ENCODE measurements at places on chromosomes 5 and 9.

- DNase-seq, result peak; percentile 83
These were observed 1.2 kb upstream of the PCSK1 start for GRCh38 chr5:96434201-96434645.

DNA sequence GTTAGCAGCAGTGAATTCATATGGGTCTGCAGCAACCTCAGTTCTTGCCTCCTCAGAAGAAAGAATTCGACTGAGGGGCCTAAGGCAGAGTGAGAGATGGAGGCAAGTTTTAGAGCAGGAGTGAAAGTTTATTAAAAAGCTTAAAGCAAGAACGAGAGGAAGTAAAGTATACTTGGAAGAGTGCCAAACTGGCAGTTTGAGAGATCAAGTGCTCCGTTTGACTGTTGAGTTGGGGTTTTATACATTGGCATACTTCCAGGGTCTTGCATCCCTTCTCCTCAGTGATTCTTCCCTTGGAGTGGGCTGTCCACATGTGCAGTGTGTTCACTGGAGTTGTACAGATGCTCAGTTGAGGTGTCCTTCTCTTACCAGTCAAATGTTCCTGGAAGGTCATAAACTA, 203.6 kb downstream of the SPATA31D1 start:
- peak; percentile 33 for DNase-seq

- DNase-seq, result no peak
These were observed 14.3 kb downstream of the CD180 start for GRCh38 chr5:67182301-67182790.

DNA sequence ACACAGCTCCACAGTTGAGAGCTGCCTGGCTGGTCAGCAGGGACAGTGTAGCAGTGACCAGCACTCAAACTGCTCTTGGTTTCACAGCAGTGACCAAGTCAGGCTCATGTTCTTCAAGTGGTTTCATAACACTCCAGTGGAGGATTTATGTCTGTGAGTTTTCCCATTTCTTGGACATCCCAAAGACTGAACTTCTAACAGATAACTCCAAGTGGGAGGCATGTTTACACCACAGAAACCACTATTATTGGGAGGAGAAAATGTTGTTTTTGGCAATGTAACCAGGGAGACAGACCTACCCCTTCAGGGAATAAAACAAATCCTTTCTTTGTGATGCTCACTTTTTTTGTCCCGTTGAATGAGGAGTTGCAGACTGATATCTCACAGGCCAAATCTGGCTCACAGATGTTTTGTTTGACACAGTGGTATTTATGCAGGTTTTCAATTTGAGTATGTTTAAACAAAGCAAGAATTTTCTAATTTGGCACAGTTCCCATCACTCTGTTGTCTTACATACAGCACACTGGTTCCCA, 141.5 kb downstream of the RMI1 start:
- peak; percentile 79 for DNase-seq

DNA sequence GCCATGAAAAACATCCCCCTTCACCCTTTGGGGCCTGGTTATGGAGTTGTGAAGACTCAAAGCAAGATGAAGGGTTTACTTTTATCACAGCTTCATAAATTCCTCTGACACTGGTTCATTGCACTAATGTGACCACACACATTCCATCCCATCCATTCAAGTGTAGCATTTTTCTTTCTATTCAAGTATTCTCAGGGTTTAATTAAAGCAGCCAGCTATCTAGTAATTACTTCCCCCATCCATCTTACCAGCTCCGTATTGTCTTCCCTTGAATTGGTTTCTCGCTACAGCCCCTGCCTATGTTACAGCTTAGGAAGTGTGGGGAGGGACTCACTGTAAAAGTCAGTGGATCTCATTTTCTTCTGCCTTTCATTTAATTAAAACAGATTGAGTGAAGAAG, 387.0 kb upstream of the RFX3 start:
- DNase-seq, result no peak

DNA sequence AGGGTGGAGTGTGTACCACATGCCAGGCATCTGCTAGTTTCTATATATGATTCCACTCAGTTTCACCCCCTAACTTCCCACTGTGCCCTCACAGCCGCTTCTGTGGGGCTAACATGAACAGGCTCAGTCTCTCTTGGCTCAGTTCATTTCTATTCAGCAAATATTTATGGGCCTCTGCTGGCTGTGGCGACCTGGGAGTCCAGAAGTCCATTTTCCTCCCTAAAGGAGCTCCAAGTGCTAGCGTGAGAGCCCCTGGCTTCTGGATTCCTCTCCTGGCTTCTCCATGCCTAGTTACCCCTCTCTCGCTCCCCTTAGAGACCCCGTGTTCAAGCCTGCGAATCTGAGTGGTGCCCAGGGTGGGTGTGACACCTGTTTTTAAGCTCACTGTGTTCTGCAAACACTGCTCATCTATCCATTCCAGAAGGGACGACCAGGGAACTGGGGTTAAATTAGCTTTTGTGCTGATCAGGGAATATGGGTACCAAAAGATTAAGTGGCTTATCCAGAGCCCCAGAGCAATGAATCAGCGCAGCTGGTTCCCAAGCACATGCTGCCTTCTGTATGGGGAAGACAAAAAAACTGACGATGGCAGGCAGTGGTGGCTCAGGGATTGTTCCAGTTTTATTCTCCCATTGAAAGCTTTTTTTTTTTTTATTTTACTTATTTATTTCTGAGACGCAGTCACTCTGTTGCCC, 57.6 kb downstream of the HMCN2 start:
- no peak for DNase-seq

- no peak for DNase-seq
These were observed 99.0 kb upstream of the SSBP2 start for GRCh38 chr5:81849770-81850367.

DNA sequence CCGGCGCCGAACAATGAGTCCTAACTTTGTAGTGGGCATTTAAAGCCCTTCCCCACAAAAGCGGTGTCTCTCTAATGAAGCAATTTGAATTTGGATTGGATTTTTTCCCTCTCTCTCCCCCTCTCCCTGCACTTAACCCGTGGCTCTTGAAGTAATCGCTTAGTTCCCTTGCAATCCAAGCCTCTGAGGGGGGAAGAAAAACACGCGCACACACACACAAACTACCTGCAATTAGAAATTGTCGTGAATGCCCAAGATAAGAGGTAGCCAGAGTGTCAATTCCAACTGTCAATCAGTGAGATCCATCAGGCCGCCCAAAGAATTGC, 1.2 kb downstream of the LHX6 start:
- peak; percentile 53 for DNase-seq

- DNase-seq, result no peak
These were observed 852.2 kb downstream of the EFNA5 start for GRCh38 chr5:106818552-106818951.

DNA sequence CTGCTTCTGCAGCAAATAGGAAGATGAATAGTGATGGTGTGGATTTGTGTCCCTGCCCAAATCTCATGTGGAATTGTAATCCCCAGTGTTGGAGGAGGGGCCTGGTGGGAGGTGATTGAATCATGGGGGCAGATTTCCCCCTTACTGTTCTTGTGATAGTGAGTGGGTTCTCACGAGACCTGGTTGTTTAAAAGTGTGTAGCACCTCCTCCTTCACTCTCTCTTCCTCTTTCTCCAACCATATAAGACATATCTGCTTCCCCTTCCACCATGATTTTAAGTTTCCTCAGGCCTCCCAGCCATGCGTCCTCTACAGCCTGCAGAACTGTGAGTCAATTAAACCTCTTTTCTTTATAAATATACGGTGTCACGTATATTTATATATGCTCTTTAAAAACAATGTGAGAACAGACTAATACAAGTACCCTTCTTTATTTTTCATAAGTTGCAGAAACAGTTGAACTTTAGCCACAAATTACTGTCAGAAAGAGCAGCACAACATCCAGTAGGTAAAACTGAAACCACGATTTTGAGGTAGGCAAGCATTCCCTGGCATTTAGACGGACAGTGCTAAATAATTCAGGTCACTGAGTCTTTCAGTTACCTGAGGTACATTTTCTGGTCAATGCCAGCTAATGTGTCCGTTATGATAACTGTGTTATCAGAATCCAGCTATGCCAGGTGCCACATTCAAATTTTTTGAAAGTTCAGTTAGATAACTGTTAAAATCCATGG, 79.3 kb upstream of the SPEF2 start:
- DNase-seq, result no peak

DNA sequence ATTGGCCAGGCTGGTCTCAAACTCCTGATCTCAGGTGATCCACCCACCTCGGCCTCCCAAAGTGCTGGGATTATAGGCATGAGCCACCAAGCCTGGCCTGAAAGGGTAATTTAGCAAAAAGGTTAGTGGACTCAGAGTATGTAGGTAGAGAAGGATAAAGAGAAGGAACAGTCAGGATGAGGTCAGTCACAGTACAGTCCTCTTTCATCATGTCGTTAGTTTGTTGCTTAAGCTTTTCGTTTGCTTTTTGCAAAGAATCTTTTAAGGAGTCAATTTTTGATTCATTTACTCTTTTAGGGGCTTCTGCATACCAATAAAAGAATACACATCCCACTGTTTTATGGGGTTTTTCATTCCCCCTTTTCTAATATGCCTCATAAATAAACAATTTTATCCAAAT, 17.8 kb upstream of the GBGT1 start:
- no peak for DNase-seq

DNA sequence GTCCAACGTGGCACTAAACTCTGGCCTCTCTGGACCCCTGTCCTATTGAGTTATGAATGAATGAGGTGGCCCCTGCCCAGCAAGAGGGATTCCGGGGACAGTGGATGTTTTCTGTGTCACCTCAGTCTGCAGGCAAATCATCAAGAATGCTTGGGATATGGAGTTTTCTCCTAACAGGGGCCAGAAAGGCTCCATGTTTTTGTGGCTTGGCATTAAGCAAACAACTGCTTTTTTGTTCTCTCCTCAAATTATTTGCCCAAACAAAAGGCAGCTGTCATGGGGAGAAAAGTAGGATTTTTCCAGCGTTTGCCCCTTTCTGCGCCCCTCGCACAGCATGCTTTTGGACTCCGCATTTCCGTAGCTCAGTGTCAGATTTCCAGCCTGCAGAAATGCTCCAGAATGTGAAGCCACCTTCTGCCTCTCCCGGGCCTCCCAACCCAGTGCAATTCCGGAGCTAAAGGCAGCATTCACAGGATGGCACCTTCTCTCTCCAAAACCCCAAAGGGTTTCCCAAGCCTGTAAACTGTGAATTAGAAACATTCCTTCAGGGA, 553.3 kb downstream of the CCDC171 start:
- DNase-seq, result no peak

DNA sequence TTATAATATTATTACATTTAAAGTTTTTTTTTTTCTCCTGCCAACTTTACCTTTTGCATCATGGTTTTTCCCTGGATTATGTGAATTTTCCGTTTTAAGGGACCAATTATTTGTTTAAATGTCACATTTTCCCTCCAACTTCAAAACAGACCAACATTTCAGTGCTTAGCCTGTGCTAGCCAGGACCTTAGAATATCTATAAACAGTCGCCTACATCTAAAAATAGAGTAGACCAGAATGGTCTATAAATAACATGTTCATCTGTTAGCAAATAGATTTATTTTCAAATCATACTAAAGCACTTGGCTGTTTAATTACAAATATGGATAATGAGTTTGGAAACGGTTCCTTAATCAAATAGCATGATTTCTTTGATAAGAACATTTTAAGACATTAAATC, 192.0 kb downstream of the FBN2 start:
- no peak for DNase-seq

DNA sequence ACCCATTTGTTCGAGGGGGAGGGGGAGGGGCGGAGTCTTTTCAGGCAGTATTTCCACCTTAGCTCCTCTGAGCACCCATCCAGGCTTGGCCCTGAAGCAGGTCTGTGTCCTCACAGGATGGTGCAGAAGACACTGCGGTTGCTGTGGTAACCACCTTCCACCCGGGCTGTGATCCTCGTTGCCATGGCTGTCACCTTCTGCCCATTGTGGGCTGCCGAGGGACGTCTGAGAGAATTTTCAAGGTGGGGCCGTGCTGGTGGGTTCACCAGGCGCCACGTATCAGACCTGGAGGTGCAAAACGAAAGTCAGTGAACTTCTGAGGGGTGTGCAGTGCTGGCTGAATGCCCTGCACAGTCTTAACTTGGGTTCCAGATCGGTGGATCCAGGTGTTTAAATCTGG, 26.7 kb downstream of the POLR1E start:
- no peak for DNase-seq

DNA sequence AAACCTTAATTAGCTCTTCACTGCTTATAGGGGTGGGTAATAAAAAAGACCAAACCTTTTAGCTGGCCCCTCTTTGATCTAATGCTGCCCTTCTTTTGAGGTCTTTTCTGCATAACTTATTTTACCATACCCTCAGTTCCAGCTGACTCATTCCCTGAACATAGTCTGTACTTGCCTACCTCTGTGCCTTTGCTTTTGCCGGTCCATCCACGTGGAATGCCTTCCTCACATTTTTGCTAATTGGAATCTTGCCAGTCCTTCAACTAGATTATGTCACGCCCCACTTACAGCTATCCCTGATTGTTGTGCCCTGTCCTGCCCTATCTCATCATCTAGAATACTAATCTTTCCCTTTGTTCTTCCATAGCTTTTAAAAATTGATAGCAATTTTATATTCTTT, 44.2 kb downstream of the FAF2 start:
- no peak for DNase-seq

- peak; percentile 81 for DNase-seq
These were observed 3.8 kb upstream of the ORM1 start for GRCh38 chr9:114319147-114319546.

DNA sequence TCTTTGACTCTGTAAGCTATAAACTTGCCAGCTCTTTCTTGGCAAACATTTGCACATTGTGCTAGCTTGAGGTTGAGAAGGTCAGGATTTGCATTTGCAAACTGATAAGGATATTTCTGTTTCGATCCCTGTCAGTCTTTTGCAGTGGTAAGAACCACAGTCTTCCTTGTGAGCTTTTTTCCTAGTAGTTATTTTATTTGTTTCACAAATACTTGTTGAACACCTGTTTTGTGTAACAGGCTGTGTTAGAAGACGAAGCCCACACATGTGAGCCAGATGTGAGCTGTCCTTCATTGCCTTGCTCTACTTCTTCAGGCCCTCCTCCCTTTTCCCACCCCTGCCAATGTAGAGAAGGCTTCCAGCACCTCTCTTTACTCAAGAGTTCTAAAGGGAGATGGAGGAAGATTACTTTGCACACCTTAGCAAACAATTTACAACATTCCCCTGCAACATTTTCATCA, 327.0 kb upstream of the KLF4 start:
- DNase-seq, result no peak

GRCh38 chr5:115274584-115274983, 11.9 kb upstream of the PGGT1B start:
- DNase-seq, result no peak

DNA sequence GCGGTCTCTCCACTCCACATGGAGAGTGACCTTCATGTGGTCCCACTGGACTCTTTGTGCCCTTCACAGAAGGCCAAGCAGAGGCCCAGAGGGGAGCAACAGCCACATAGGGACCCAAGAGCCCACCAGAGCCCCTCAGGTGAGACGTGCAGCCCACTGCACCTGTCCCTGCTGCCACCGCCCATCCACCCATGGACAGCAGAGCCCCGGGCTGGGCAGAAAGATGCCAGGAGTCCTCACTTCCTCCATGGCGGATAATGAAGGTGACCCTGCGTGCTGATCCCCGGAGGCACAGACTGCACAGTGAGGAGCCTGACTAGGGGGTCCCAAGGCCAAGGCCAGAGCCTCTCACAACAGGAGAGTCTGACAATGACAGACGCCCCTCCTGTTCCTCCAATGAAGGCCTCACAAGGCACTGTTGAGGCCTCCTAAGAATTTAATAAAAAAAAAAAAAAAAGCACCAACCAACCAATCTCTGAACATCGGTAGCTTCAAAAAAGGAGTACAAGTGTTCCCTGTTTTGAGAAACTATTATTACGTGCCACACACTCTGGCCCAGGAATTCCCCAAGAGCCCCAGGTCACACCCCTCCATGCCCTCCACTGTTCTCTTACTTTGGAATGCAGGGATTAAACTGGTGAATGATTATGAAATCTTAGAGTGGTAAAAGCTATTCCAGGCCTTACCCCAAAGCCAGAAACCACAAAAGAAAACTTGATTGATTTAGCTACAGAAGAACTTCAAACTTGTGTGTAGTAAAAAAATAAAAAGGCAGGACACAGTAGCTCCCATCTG, 2.8 kb upstream of the PPP1R26 start:
- no peak for DNase-seq
